Mesenteric fat pad (tissue), 1 donor: ENCODE measurements at places on chromosomes 3 and 15. TPM values are rescaled to one million over a fixed set of nuclear protein-coding genes. Genes with fewer than 3 reads are reported as not detected.

GRCh38 chr15:85443046-85443445 lies 62.6 kb downstream of the AKAP13 start:
- DNase-seq: no peak

- DNase-seq: no peak
Measured at GRCh38 chr15:39488516-39488915, 92.4 kb upstream of the THBS1 start.

Gene FETUB
- not detected for total RNA-seq

DNA sequence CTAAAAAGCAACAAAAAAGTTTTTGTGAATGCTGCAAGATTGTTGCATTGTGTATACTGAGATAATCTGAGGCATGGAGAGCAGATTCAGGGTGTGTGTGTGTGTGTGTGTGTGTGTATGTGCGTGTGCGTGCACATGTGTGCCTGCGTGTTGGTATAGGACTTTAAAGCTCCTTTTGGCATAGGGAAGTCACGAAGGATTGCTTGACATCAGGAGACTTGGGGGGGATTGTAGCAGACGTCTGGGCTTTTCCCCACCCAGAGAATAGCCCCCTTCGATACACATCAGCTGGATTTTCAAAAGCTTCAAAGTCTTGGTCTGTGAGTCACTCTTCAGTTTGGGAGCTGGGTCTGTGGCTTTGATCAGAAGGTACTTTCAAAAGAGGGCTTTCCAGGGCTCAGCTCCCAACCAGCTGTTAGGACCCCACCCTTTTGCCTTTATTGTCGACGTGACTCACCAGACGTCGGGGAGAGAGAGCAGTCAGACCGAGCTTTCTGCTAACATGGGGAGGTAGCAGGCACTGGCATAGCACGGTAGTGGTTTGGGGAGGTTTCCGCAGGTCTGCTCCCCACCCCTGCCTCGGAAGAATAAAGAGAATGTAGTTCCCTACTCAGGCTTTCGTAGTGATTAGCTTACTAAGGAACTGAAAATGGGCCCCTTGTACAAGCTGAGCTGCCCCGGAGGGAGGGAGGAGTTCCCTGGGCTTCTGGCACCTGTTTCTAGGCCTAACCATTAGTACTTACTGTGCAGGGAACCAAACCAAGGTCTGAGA lies 4.7 kb downstream of the BHLHE40 start:
- DNase-seq: no peak

- no peak for DNase-seq
Measured at GRCh38 chr3:37935756-37936666, 54.6 kb upstream of the VILL start.

DNA sequence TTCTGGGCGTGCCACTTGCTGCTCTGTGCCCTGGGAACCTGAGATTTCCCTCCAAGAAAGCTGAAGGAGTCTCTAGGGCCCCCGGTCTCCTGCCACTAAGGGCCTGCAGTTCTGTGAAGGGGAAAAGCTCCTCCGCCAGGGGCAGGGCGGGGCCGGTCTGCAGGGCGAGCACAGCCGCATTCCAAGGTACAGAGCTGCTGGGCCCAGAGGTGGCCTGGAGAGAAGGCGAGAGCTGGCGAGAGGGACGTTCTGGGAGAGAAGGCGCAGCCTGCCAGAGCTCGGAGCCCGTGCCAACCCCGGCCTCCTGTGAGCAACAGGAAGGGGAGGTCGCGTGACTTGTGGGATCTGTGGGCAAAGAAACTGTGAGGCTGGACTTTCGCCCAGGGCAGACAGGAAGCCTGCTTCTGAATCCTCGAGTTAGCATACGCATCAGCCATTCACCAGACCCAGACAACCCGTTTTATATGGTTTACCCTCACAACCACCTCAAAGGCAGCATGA lies 500.4 kb downstream of the SHQ1 start:
- peak; percentile 91 for DNase-seq

- DNase-seq: no peak
Measured at GRCh38 chr15:61186905-61187741, 42.0 kb downstream of the RORA start.

DNA sequence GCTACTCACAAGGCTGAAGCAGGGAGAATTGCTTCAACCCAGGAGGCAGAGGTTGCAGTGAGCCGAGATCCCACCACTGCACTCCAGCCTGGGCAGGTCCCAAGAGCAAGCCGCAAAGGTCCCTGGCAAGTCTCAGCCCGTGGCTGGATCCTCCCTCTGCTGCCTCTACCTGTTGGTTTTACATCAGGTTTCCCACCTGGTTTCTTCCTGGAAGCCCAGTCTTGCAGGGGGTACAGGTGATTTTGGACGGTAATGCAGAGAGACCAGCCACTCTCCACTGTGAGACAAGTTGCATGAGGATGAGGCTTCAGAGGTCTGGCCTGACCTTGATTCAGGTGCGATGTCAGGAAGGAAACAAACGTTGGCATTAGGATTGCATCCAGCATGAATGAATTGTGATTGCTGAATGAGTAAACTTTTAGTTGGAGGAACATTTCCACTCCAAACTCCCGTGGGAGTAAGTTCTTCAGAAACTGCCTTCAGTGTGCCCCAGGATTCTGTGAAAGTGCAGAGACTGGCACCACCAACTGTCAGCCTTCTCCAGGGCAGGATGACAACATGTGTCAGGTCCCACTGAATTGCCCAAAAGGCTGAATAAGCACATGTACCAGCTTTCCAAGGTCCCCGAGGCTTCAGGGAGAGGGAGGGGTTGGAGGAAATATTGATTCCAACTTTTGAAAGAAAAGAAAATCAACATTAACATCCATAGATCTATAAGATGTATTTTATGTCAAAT lies 189.4 kb downstream of the TJP1 start:
- no peak for DNase-seq
